Activated naive CD4-positive, alpha-beta T cell treated with anti-CD3 and anti-CD28 coated beads, Interleukin-2, amount 50 U/mL, for 72 hours (primary cell): ENCODE measurements at places on chromosomes 2 and 18.

GRCh38 chr2:227349989-227350612 is 25.1 kb downstream of the MFF start:
- no peak for DNase-seq

GRCh38 chr18:189254-189653 is 30.9 kb downstream of the USP14 start:
- no peak for DNase-seq

DNA sequence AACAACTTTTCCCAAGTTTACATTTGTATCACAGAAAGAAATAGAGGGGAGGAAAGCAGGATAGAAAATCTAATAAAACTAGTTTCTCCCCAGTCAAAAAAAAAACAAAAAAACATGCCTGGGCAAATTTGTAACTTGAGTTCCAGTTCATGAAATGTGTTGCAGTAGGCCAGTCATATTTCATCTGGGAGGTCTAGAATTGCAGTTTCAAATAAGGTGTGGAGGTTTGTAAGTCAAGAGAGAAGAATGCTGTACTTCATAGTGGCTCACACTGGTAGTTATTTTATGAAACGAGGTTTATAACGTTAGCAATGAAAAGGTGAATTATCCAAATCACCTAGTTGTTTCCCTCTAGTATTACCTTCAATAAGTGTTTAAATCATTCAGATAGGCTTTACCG is 1313.9 kb upstream of the SLC39A10 start:
- DNase-seq: no peak

- peak; percentile 36 for DNase-seq
Measured at GRCh38 chr18:44887227-44887631, 206.5 kb downstream of the SETBP1 start.

DNA sequence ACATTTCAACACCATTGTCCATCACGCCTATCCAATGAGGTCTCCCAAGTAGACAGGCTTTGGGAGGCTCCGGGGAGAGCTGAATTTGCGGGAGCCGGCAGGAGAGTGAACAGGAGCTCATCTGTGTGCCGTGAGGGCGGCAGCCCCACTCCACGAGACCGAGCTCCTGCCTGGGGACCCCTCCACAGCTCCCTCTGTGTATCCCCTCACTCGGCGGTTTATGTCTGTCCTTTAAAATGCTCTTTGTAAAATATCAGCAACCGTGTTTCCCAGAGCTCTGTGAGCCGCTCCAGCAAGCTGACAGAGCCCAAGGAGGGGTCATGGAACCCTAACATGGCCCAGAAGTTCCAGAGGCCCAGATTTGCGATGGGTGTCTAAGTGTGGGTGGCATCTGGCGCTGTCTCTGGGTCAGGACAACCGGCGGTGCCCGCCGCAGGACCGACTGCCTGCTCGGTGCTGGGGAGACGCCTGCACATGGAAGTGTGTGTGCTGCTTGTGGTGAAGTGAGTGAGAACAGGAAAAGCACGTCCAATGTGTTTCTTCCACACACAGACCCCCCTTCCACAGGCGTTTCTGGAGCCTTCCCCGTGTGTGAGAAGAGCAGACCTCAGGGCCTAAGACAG is 34.8 kb downstream of the SLC66A2 start:
- DNase-seq: no peak

GRCh38 chr18:7626922-7627440 is 59.9 kb downstream of the PTPRM start:
- no peak for DNase-seq

- DNase-seq: no peak
Measured at GRCh38 chr2:54341656-54342055, 85.6 kb upstream of the TSPYL6 start.

GRCh38 chr2:105373895-105374401 is 24.9 kb downstream of the FHL2 start:
- DNase-seq: no peak

GRCh38 chr2:107036293-107036692 is 150.3 kb upstream of the ST6GAL2 start:
- no peak for DNase-seq

DNA sequence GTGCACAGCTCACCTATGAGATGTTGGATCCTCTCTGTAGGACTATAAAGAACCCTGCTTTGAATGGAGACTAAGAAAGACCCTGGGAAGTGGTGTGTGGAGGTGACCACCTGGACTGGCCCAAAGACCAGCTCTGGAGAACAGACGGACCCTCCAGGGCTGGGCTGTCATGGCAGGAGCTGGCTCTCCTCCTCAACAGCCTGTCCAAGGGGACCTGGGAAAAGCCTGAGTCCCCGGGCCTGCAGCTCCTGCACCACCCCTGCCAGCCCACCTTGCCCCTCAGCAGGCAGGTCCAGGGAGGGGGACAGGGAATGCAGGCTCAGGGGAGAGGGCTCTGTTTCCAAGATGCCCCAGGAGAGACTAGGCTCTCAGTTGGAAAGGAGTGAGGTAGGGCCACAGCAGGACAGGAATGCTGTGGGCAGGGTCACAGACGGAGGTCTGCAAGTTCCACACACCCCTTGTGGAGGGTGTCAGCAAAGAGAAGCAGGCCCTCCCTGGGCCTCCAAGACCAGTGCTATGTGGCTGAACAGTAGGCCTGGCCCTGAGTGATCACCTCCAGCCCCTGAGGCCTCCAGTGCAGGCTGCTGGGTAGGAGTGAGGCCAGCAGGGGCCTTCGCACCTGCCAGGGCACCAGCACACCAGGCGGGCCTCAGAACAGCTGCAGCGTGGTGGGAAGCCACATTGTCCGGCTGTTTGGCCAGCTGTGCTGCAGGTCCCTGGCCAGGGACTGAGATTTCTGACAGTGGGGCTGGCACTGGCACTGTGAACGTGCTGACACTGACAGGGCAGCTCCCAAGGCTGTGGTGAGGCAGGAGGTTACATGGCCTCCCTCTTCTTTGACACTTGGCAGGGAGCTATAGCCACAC is 86.4 kb upstream of the OTOS start:
- no peak for DNase-seq

- DNase-seq: no peak
Measured at GRCh38 chr2:65566617-65567016, 134.2 kb upstream of the SPRED2 start.

- no peak for DNase-seq
Measured at GRCh38 chr2:22273853-22274252, 1111.1 kb upstream of the KLHL29 start.

DNA sequence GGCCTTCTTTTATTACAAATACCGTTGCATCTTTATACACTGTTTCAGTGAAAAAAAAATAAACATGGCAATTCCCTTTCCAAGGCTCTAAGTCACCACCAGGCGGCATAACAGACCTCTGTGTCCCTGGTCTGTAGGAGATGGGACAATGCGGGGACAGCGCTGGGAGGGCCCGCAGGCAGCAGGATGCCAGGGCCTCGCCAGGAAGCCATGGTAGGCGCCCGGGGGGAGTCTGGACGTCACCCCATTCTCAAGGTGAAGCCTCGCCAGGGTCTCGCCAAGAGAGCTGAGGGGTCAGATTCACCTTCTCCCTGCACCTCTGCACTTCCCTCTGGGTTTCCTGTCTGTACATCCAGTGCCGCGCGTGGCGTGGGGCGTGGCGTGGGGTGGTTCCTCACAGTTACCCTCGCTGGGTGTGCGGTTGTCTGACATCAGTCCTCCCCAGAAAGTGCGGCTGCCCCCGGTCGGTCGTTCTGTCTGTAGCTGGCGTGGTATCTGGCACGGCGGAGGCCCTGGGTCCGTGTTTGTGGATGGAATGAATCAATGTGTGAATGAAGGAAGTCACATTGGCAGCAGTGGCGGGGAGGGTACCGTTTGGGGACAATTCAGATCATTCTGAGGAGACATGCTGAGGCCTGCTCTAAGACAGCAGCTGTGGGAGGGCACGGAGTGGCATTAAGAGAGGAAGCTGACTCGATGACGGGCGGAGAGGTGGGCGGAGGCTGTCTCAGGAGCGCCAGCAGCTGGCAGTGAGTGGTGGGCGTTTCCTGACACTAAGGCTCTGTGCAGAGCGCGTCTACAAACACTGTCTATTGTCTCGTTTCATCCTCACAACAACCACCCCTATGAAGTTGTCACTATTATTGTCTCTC is 46.0 kb downstream of the LRRFIP1 start:
- peak; percentile 70 for DNase-seq

- no peak for DNase-seq
Measured at GRCh38 chr2:58137856-58138255, 91.2 kb downstream of the VRK2 start.

DNA sequence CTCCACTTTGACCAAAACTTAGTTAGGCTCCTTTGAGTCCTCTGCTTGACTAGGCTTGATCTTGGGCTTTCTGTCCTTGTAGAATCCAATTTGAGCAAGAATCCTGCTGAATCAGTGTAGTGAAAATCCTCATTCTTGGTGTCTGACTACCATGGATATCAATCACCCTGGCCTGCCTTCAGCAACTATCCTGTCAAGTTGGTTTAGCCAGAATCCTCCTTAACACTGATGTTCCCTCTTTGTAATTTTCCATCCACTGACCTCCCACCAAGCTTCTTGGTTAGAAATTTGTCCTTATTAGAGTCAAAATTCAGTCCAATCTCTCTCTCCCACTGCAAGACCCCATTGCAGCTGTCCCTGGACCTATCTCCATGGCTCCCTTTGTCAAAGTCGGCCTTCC is 494 bp upstream of the RBM45 start:
- no peak for DNase-seq

- no peak for DNase-seq
Measured at GRCh38 chr2:206232287-206233035, 42.0 kb upstream of the ZDBF2 start.

GRCh38 chr2:61451178-61451577 is 19.7 kb downstream of the USP34 start:
- DNase-seq: no peak

- no peak for DNase-seq
Measured at GRCh38 chr2:86221066-86221684, 21.9 kb downstream of the MRPL35 start.

- no peak for DNase-seq
Measured at GRCh38 chr18:77160515-77160914, 27.9 kb upstream of the MBP start.

DNA sequence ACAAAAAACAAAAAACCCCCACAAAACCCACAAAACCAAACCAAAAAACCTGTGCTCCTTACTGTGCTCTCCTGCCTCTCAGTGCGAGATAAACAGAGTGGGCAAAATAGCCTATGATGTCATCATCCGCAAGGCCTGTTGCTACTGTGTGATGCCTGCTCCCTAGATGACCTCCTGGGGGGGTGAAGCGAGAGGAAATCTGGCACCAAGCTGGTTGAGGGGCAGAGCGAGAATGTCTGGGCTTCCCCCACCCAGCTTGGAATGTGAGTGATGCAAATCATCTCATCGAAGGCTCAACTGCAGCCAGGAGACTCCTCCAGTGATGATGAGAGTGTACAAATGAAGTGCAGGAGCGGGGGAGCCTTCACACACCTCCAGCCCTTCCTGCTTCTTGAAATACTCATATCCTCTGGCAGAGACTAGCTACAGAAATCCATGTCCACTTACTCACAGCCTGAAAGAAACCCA is 57.7 kb upstream of the MAP4K3 start:
- DNase-seq: no peak

- DNase-seq: no peak
Measured at GRCh38 chr18:13543144-13543543, 183.2 kb downstream of the FAM210A start.

GRCh38 chr2:206718296-206718695 is at the start of gene DYTN:
Gene DYTN (minus strand): TSS chr2:206718396. CDS start chr2:206718279, 117 bp downstream.
- no peak for DNase-seq

GRCh38 chr2:236176417-236176816 is 8.2 kb upstream of the GBX2 start:
- DNase-seq: peak; percentile 40

DNA sequence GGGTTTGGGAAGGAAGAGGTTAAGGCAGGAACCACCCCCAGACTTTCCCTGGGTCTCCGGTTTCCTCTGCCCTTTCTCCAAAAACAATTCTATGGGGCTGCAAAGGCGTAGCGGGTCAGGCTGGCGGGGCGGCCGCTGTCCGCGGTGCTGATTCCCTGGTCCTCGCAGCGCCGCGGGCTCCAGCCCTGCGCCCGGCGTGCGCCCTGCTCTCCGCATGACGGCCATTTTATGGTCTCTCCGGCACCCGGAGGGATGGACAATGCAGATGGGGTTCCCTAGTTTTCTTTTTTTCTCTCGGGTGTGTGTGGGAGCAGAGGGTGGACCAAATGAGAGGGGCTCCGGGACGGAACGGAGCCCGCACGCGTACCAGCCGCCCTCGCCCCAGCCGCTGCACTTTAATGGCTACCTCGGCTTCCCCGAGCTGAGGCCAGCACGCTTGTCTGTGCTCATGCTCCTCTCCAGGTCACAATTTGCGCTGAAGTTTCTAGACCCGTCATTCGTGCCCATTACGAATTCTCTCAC is 1.6 kb downstream of the ST8SIA3 start:
- DNase-seq: no peak

- peak; percentile 63 for DNase-seq
Measured at GRCh38 chr2:65436824-65437221, 4.4 kb upstream of the SPRED2 start.

DNA sequence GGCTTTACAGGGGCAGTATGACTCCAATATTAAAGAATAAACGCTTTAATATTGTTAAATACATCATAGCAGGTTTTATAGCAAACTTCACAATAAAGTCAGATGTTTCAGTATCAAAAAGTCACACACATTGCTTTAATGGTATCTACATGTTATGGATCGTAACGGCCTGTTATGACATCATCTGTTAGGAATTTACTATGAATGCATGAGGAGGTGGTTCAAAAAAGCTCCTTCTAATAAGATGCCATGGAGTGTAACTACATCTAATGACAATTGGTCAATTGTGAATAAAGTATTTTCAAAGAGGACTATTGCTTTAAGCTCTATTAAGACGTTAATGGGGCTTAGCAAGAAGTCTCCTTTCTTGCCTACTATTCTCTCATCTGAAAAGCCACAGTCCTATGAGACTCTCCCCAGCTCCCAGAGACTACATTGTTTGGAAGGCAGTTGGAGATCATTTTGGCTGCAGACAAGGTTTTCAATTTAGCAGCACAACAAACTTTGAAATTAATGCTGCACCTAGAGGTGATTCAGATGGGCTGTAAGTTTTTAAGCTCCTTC is 300.7 kb upstream of the MEIS1 start:
- no peak for DNase-seq

GRCh38 chr2:229731916-229732315 is 17.6 kb upstream of the DNER start:
- no peak for DNase-seq

DNA sequence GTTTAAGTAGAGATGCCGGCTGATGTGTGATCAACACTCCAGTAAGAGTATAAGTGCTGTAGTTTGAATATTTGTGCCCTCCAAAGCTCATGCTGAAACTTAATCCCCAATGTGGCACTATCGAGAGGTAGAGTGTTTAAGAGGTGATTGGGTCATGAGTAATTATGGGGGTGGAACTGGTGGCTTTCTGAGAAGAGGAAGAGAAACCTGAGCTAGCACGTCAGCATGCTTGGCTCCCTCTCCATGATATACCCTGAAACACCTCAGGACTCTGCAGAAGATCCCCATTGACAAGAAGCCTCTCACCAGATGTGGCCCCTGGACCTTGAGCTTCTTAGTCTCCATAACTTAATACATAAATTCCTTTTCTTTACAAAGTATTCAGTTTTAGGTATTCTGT is 584.8 kb downstream of the TSN start:
- DNase-seq: no peak
